ENCODE measurements at places on chromosomes 7 and 10.

DNA sequence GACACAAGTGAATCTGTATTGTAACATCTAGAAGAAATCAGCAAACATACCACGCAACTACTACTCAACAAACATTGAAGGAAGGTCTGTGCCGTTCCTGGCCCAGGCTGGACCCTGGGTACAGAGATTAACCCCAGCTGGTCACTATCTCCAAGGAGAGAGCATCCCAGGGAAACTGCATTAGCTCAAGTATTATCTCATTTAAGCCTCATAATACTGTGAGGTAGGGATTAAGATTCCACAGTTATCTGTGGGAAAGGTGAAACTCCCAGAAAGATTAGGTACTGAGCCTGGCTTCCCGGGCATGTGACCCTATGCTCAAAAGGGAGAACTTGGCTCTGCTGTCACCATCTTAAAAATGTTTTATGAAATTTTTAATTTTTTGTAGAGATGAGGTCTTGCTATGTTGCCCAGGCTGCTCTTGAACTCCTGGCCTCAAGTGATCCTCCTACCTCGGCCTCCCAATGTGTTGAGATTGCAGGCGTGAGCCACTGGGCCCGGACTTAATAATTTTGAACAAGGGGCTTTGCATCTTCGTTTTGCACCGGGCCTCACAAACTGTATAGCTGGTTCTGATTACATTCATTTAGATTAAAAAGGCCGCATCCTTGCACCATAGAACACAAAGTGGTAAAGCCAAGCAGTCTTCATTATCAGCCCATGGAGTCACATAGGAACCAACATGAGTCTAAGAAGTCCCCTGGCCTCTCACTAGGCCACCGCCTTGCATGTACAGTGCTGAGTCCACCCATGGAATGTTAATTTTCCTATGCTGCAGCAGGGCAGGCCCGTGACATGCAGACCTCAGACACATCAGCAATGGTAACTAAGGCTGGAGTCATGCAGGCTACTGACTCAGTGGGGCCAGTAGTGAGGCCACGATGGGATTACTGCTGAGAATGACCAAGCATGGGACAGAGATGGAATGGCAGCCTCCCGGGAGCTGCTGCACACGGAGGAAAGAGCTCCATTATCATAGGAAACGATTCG is 5.5 kb upstream of the CTBP2 start:
- DNase-seq = no peak

- no peak for DNase-seq
Observed at GRCh38 chr10:133045556-133046389, 42.0 kb upstream of the ADGRA1 start.

DNA sequence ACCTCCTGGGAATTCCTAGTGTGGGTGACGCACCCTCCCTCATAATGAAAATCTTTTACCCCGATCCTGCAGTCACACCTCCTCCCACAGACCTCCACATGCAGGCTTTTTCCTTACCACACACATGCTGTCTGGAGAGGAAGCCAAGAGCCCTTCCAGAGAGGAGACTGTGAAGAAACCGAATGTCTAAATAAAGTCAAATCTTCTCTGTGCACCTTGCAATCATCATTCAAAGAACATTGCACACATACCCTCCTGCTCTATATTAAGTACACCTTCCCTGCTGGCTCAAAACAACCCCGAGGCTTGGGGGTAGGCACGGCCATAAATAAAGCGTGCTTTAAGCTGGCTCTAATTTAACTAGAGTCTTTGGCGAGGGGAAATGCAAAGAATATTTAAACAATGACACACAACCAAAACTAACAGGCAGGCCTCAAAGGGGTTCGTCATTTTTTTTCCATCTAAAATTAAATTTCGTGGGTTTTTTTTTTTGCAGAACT is 34.9 kb downstream of the CALML3 start:
- peak; percentile 73 for DNase-seq

- no peak for DNase-seq
Observed at GRCh38 chr10:102211615-102212299, 14.3 kb upstream of the ELOVL3 start.

- no peak for DNase-seq
Observed at GRCh38 chr10:101140084-101140949, 9.2 kb downstream of the TLX1 start.

DNA sequence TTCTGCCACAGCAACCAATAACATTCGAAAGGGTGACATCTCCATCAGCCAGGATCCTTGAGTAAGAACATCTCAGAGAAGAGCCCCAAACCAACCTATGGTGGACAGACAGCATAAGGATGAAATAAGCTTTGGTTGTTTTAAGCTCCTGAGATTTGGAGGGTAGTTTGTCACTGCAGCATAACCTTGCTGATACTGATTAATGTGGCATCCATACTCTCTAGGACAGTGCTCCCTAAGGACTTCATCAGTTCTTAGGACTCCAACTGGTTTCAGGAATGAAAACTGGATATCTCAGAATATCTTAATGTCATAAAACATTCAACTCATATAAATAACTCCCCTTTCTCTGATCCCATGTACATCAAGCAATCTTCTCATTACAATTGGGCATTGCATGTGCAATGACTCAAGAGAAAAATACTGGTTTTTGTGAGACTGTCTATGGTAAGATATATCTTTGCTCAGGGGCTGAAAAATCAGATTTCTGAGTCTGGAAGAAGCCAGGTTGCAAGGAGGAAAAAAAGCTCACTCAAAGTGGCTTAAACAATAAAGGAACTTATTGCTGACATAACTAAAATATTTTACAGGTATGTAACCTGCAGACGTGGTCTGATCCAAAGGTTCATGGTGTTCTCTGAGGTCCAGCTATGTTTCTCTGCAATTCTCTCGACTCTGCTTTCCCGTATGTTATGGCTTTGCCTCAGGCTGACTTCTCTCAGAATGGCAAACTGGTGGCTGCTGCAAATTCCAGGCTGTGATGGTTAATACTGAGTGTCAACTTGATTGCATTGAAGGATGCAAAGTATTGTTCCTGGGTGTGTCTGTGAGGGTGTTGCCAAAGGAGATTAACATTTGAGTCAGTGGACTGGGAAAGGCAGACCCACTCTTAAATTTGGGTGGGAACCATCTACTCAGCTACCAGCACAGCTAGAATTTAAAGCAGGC is 65.7 kb downstream of the RAB11FIP2 start:
- DNase-seq = no peak

GRCh38 chr7:98250789-98251188 is 1.2 kb downstream of the TECPR1 start:
- DNase-seq = no peak

- DNase-seq = peak; percentile 76
Observed at GRCh38 chr10:103888113-103888841, 29.7 kb downstream of the STN1 start.

DNA sequence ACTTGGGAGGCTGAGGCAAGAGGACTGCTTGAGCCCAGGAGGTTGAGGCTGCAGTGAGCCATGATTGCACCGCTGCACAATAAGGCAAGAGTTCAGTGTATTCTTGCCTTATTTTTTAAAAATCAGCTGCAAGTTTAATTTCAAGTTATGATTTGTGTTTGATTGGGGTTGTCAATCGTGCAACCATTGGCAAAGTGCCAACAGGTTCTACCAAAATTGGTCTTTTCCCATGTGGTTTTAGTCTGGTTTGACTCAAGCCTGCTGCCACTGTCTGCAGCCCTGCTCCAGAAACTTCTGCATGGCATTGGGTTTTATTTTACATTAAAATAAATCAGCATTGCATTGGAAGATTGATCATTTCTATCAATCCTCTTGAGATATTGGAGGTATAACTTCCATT is 72.7 kb downstream of the PTPRE start:
- DNase-seq = no peak

DNA sequence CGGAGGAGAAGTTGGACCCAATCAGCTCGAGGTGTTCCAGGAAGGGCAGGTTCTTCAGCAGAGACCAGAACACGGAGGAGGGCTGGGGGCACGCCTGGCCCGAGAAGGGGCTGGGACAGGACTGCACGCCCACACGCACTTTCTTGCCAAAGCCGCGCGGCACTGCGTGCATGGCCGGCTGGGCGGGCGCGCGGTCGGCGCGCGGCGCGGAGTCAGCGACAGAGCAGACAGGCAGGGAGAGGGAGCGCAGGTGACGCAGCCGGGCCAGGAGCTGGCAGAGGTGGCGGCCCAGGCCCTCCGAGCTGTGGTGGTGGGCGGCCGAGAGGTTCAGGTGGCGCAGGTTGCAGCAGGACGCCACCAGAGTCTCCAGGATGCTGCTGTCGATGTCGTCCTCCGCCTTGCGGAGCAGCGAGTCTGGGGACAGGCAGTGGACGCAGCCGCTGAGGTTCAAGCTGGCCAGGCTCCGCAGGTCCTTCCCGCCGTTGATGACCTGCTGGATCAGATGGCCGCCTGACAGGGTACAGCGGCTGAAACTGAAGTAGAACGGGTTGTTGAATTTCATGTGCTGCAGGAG is 77.2 kb upstream of the TNRC18 start:
- no peak for DNase-seq

GRCh38 chr7:78090616-78091015 is 292.0 kb downstream of the PHTF2 start:
- peak; percentile 39 for DNase-seq

DNA sequence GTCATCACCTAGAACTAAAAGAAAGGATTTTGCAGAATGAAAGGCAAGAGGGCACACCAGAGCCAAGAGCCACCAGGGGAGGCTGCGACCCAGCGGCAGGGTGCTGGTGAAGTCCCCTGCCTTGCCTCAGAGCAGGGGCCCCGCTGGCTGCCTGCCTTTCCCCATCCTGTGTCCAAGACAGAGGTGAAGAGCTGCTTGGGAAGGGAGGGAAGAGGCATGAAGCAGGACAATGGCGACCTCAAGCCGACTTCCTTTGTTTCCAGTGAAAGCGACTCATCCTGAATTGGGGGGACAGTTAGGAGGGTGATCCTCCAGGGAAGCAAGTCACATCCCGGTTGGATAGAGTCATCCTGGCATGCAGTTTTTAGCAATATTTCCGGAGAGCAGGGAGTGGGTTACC is 255.5 kb upstream of the YAE1 start:
- no peak for DNase-seq

- no peak for DNase-seq
Observed at GRCh38 chr7:135184254-135184841, 13.8 kb upstream of the CYREN start.

DNA sequence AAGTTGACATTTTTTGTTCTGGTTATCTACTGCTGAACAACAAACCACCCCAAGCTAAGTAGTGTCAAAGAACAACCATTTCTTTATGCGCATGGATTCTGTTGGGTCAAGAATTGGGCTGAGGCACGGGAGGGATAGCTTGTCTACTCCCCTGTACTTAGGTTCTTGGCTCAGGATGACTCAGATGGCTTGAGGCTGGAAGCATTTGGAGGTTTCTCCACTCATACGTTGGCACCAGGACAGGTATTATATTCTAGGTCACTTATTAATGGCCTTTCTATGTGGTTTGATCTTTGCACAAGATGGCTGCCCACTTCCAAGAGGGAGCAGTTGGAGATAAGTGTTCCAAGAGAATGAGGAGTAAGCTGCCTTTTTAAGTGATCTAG is 11.8 kb upstream of the TFAM start:
- no peak for DNase-seq

- DNase-seq = peak; percentile 94
Observed at GRCh38 chr10:101042667-101043362, 11.8 kb downstream of the SFXN3 start.

DNA sequence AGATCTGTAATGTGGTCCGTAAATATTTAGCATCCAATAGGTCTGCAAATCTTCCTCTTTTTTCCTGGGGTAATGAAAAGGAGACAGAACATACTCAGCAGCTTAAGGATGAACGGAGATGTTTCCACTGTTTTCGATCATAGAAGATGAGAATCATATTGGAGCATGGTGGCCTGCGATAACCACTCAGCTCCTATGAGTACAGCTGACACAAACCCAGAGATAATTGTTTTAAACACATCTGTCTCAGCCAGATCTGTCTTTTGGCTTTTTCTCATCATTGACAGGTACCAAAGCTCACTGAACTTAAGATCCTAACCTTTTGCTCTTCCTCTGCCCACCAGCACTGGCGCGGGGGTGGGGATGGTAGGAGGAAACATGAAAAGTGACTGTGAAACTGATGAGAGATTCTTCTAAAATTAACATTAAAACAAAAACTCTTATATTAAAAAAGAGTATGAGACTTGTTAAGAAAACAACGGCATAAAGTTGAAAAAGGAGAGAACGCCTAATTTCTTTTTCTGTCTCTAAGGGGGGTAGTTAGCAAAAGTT is 71.0 kb downstream of the SVOPL start:
- no peak for DNase-seq

GRCh38 chr10:6612371-6612770 is 32.3 kb upstream of the PRKCQ start:
- DNase-seq = no peak

DNA sequence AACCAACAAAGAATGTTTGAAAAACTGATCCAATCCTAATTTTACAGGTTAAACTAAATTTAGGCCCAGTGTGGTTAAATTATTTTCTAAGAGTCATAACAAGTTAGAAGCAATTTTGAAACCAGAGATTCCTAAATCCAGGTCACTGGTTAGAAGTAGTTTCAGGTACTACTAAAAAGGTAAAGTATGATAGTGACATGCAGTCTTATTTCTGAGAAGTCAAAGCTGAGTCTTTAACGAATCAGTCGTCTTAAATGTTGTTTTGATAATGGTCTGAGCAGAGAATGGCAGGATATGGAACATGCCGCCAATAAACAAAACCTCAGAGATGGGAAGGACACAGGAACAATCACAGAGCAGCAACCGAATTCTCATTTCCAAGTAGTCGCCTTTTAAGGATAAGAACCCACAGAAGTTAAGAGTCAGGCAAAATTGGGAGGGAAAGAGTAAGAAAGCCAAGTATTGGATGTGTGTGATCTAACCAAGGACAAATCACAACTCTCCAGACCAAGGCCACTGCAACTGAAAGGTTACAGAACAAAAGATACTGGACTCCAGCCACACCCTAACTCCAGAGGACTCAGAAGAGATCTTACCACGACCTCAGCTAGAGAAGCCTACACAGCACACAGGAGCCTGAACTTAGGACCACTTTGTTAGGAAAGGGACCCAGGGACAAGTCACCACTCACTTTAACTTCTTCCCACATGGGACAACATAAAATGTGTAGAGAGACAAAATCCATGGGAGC is 19.7 kb downstream of the TMEM243 start:
- DNase-seq = no peak

GRCh38 chr7:46568420-46569132 is 647.5 kb upstream of the IGFBP3 start:
- no peak for DNase-seq

- no peak for DNase-seq
Observed at GRCh38 chr10:132395704-132396493, 1.1 kb upstream of the PWWP2B start.

DNA sequence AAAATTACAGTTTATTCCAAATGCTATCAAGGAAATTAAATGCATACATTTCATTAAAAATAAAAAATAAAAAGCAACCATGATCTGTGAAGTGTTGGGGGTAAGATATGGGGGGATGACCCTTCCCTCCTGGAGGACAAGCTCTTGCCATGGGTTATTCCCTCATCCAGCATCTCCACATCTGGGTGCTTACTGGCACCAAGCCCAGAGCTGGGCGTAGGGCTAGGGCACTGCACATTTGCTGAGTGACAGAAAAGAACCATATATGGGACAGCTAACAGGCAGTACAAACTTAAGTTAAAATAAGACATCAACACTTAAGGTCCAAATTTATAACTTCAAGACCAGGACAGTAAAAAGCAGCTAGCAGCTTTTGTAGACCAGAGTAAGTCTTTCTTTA is 10.2 kb downstream of the CCDC6 start:
- DNase-seq = no peak

- no peak for DNase-seq
Observed at GRCh38 chr10:36583690-36584089, 541.7 kb upstream of the ANKRD30A start.

Measured in HFFc6 (cell line).